ENCODE measurements at places on chromosomes 11 and 22.
A peak's percentile ranks its signal among the peaks of the same experiment; 100 is the strongest.

- peak; percentile 34 for DNase-seq
These were observed 948 bp upstream of the MRTFA start for GRCh38 chr22:40637183-40638150.

DNA sequence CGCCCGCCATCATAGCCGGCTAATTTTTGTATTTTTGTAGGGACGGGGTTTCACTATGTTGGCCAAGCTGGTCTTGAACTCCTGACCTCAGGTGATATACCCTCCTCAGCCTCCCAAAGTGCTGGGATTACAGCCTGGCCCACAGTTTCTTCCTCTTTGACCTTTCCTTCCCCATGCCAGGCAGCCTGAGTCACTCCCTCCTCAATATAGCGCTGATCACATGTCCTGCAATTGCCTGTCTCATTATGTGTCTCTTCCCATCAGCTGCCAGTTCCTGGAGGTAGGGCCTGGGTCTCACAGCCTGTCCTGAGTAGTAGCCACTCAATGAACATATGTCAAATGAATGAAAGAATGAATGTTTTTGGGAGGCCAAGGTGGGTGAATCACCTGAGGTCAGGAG lies 43.0 kb upstream of the CCDC134 start:
- no peak for DNase-seq

DNA sequence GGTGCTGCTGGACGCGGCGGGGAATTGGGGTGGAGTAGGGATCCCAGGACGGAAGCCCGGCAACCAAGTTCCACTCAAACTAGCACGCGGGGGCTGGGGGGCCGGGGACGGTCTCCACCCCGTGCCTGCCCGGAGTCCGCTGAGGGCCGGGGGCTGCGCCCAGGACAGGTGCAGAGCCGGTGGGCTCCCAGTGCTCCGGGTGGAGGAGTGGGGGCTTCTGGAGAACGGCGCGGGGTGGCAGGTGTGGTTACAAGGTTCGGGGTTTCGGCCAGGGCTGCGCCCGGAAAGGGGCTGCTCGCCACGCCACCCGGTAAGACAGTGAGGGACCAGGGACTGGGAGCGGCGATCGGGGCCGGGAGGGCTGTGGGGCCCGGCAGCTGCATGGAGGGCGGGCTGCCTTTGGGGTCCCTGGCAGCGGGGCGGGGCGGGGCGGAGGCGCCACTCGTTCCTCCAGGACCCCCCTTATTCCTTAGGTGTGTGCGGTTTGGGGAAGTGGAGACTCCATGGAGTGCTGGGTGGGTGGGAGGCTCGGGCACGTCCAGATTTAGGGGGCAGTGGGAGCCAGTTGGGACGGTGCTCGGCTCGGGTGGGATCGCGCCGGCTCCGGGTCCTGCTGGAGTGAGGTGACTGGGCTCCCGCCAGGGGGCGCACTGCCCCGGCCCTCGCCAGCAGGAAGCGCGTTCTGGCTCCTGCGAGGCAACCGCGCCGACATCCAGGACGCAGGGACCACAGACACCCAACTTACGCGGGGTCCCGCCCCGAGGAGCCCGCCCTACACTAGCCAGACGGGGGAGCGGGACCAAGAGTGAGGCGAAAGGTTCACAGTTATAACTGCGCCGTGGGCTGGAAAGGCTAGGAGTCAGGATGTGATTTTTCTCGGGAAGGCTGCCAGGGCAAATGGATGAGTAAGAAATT lies 868 bp downstream of the TSPAN18 start:
- DNase-seq = peak; percentile 44

GRCh38 chr11:11572386-11572785 lies 49.4 kb downstream of the GALNT18 start:
- no peak for DNase-seq

- no peak for DNase-seq
These were observed 471 bp upstream of the CEP126 start for GRCh38 chr11:101914341-101914737.

GRCh38 chr11:17774232-17775034 lies 39.9 kb downstream of the KCNC1 start:
- DNase-seq = no peak

- no peak for DNase-seq
These were observed 221.4 kb downstream of the C11orf91 start for GRCh38 chr11:33479231-33479630.

GRCh38 chr22:26428515-26429457 lies at the start of gene ASPHD2:
Gene ASPHD2 (plus strand): TSS chr22:26429260. CDS start chr22:26433616, 4,356 bp downstream.
- DNase-seq = peak; percentile 37

DNA sequence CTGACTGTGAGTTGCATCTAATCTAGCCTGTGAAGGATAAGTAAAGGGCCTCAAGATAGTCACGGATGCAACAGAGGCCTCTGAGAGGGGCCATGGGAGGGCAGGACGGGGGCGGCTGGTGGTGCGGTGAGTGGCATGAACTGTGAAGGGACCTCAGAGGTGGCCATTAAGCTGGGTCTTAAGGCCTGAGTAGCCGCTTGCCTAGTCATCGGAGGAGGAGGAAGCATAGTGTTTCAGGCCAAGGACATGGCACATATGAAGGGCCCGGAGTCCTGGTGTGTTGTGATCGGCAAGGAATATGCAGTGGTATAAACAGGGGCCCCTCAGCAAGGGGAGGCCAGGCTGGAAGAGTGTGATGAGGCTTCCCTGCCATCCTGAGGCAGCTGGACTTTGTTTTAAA lies 51.8 kb downstream of the TRIOBP start:
- no peak for DNase-seq

GRCh38 chr22:29377979-29378378 lies 10.4 kb downstream of the AP1B1 start:
- DNase-seq = no peak

DNA sequence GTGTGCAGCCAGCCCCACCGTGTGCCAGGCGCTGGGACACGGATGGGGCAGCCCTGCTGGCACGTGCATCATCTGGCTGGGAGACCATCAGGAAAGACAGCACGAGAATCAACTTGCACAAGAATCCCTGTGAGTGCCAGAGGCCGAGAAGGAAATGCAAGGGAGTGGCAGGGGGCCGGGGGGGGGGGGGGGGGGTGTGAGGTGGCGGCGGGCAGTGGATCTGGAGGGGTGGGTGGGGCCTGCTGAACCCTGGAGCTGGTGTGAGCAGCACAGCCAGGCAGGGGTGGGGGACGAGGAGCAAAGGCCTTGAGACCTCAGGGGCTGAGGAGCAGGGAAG lies 14.0 kb upstream of the FLRT1 start:
- DNase-seq = no peak

GRCh38 chr11:15555161-15555560 lies 440.4 kb downstream of the INSC start:
- DNase-seq = no peak
